ENCODE measurements at places on chromosomes 5 and 9. TPM values are rescaled to one million over a fixed set of nuclear protein-coding genes. Genes with fewer than 3 reads are reported as not detected.

DNA sequence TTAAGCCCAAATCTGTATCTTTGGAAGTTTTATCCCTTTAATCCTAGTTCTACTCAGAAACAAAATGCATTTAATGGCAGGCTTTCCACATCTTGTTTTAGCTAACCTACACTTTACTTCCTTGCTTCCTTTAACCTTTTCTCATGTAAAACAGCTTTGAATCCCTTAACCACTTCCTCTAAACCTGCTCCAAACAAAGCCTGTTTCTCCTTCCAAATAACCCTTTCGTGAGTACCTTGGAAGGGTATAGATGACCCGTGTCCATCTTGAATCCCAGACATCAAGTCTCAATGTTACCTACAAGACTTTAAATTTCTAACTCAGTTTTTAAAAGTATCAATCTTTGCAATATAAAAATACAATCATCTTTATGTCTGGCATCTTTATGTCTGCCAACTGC is 78.4 kb downstream of the DROSHA start:
- no peak for DNase-seq

Gene PCDHA9
- 0.08 TPM for total RNA-seq

GRCh38 chr5:93598091-93599000 is 15.3 kb downstream of the NR2F1 start:
- no peak for DNase-seq

- DNase-seq: no peak
Observed at GRCh38 chr5:72846483-72846882, 30.0 kb downstream of the TNPO1 start.

Gene FABP6
- not detected for total RNA-seq

Gene AHRR
- 1.6 TPM for total RNA-seq

DNA sequence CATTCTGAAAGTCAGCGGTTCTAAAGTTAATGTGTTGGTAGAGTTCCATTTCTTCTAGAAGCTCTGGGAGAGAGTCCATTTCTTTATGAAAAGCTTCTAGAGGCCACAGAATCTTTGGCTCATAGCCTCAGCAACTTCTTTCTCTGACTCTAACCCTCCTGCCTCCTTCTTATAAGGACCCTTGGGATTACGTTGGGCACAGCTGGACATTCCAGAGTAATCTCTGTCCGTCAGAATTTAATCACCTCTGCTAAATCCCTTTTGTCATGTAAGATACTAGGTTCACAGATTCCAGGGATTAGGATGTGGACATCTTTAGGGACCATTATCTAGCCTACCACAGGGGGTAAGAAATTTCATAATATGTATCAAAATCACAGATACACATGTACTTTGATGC is 22.6 kb upstream of the ANKDD1B start:
- no peak for DNase-seq

DNA sequence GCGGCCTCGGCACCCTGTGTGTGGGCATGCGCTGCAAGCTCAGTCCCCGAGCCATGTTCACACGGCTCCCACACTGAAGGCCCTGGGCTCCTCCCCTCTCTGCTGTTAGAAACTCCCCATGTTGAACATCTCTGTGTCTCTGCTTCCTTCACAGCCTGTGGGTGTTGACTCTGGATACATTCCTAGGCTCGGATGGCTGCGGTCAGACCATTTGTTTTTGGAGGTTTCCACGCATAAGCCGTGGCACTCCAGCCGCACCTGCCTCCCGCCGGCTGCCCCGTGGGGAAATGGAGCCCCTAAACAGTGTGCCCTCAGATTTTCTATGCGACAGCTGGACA is 31.2 kb upstream of the LRRC14B start:
- no peak for DNase-seq

All from left colon (tissue), 2 donors.